ENCODE measurements at places on chromosomes 12 and 14. TPM values are rescaled to one million over a fixed set of nuclear protein-coding genes. Genes with fewer than 3 reads are reported as not detected.

DNA sequence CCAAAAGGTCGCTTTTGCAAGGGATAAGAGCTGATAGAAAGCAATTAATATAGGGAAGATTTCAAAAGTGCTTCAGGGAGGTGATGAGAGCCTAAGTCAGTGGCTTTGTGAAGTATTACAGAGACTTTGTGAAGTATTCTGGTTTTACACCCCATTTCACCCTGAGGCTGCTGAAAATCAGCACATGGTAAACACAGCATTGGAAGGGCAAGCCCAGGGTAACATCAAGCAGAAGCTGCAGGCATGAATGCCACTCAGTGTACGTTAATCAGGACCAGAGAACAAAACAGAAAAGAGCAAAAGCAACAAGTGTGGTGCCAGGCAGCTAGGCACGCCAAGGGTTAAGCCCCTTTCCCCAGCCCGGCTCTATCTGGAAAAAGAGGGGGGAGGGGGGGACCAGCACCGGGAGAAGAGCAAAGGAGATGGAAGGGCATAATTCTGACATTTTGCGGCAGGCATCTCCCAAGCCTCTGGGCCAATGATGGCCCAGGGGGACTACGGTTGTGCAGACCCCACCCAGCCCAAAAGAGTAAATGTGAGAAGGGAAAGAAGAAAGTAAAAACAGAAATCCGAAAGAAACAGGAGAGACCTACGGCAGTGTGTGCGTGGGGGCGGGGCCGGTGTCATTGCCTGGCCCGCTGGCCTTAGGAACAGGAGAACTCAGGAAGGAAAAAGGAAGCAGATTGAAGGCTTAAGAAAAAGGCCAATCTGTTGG, 58.9 kb downstream of the DHRS2 start:
- DNase-seq, result no peak

DNA sequence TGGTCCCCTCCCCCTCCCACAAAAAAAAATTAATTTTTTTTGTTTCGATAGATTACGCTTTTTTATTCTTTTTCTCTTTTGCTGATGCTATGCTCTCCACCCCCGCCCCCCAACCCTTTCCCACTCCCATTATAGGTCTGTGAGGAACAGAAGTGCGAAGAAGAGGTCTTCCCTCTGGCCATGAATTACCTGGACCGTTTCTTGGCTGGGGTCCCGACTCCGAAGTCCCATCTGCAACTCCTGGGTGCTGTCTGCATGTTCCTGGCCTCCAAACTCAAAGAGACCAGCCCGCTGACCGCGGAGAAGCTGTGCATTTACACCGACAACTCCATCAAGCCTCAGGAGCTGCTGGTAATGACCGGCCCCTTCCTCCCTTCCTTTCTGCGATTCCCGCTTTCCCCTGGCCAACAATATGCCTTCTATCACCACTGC, 2.3 kb downstream of the CCND2 start:
- no peak for DNase-seq

The LIN7A gene
- total RNA-seq, result 31.9 TPM

The NID2 gene
- not detected for total RNA-seq

The ABCD2 gene
- total RNA-seq, result not detected

All from HepG2 (cell line).